ENCODE measurements at places on chromosomes 13 and 19. TPM values are rescaled to one million over a fixed set of nuclear protein-coding genes. Genes with fewer than 3 reads are reported as not detected.

DNA sequence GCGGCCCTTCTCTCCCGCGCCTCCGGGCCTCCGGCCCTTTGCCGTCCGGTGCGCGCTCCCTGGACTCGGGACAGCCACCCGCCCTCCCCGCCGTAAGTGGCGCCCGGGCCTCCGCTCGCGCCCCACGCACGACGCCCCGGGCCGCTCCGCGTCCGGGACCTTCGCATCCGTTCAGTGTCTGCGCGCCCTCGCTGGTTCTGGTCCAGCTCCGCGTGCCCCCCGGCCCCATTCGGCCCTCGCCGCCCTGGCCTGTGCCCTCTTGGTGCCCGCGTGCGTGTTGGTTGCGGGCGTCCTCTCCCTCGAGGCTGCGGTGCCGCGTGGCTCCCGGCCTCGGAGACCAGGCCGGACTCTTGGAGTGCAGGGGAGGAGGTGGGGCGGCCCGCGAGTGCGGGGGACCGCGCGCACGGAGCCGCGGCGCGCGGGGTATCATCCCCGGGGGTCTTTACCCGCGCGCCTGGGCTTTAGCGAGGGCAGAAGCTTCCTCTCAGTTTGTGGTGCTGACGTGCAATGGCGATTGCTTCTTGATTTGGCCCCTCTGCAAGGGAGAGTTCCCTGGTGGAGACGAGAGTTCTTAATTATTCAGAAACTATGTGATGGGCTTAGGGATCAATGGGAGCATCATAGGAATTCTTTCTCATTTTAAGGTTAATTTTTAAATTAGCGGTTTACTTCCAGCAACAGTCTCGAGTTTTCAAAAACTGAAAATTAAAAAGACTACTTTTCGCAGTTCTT lies 757 bp downstream of the WASF3 start:
- DNase-seq: peak; percentile 30

DNA sequence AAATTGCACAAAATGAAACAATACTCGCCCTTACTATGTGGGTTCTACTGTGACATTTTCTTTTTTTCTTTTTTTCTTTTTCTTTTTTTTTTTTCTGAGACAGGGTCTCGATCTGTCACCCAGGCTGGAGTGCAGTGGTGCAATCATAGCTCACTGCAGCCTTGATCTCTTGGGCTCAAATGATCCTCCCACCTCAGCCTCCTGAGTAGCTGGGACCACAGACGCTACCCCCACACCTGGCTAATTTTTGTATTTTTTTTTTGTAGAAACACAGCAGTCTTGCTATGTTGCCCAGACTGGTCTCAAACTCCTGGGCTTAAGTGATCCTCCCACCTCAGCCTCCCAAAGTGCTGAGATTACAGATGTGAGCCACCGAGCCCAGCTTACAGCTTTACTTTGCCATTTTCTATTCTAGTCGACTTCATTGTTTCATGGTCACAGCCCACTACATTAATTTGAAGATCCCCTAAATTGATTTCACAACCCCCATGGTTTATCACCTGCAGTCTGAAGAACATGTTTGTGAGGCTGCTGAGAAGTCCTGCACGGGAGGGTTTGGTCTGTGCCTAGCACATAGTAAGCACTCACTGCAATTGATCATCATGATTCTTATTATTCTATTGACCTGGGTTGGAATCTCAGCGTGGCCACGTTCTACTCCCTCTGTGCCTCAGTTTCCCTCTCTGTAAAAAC lies 3.8 kb downstream of the BCL3 start:
- no peak for DNase-seq

GRCh38 chr19:18101268-18101667 lies 3.7 kb downstream of the MAST3 start:
- DNase-seq: no peak

DNA sequence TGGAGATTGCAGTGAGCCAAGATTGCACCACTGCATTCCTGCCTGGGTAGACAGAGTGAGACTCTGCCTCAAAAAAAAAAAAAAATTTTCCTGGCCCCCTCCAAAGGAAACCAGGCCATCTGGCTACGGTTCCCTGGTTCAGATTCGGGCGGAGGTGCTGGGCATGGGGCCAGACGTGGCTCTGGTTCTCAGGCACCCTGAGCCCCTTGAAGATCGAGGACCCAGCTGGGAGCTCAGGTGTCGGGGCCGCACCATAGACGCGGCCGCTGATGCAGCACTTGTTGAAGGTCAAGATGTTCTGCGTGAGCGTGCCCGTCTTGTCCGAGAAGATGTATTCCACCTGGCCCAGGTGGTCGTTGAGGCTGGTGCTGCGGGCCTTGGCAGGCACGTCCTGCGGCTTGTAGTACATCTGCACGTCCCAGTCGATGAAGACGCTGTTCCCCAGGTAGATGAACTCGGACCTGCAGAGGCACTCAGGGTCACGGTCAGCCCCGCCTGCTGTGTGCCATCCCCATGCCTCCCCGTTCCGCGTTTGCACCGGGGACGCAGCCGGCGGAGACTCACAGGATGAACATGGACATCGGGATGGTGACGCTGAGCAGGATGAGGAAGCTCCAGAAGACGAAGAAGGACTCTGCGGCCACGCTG lies 12.3 kb downstream of the ATP8B3 start:
- DNase-seq: no peak

GRCh38 chr19:32173836-32174235 lies 171.6 kb upstream of the ZNF507 start:
- no peak for DNase-seq

DNA sequence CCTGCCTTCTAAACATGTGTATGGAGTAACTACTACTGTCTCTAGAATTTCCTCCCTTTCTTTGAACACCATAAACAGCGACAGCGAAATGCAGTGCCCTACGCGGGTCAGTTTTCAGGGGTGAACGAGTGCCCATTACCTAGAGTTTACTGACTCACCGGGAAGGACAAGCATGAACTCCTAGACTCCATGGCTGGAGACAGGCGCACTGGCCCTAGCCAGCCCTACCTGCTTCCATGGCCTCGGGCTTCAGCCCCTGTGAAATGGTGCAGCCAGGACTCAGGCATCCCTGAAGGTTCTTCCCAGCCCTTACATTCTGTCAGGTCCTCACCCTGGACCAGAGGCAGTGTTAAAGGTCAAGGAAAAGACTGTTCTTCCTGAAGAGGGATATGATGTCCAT lies 8.5 kb downstream of the RANBP3 start:
- no peak for DNase-seq

DNA sequence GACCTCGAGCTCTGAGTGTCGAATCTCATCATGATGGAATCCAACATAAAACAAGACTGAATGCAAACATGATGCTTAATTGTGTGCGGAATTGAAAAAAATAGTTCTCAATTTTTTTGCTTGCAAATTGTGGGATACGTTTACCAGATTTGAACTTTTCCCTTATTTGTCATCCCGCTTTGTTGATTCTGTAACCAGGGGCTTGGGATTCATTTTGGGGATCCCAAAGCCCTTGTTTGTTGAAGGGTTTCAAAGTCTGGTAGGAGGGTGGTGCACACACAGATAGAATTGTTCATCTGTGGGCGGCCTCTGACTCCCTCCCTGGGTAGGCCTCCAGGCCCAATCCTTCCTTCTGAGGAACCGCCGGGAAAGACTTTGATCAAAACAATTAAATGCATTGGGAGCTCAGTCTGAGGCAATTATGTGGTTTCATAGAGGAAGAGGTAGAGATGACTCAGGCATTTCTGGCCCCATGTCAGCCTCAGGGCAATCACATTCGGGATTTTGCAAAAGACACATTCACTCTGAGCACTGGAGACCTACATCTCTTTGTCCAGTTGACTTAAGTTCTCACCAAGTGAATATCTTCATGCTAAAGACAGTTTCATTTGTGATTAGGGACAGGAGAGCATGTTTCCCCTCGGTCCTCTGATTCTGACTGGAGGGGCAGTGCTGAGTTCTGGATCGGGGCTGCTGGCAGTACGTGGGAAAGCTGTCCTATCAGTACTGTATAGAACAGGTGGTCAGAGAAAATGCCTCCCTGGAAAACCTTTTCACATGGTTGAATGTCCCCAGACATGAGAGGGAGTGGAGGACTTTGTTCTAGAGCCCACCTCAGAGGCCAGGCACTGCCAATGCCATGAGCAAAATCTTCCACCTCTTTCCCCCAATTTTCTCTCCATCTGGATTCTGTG lies 27.8 kb upstream of the IGFL4 start:
- DNase-seq: no peak

The PROSER3 gene
- polyA plus RNA-seq: 5.5 TPM

The NLRP9 gene
- not detected for polyA plus RNA-seq

Measured in heart right ventricle (tissue), 16 donors.